ENCODE measurements at places on chromosomes 13 and 19.
A peak's percentile ranks its signal among the peaks of the same experiment; 100 is the strongest.

GRCh38 chr19:33438987-33439781 lies 65.7 kb downstream of the CEBPG start:
- DNase-seq, result no peak

- peak; percentile 64 for DNase-seq
Observed at GRCh38 chr19:13154241-13154778, 4.1 kb downstream of the IER2 start.

GRCh38 chr13:34070006-34070405 lies 252.1 kb downstream of the RFC3 start:
- DNase-seq, result no peak

GRCh38 chr19:29819300-29819699 lies 7.5 kb downstream of the CCNE1 start:
- no peak for DNase-seq

DNA sequence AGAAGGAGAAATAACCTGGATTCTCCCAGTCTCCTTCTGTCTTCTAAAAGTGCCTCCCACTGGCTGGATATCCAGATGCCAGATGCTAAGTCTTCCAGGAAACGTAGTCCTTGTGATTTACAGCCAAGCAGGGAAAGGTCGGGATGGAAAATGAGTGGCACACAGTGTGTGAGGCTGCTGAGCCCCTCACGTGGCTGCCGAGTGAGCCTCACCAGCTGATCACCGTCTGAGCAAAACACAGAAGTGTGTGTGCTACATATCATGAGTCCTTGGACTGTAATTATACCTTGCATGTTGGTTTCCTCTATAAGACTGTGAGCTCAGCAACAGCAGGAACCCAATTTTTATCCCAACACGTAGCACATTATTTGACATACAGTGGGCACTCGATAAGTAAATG lies 15.1 kb downstream of the LHFPL6 start:
- DNase-seq, result no peak

DNA sequence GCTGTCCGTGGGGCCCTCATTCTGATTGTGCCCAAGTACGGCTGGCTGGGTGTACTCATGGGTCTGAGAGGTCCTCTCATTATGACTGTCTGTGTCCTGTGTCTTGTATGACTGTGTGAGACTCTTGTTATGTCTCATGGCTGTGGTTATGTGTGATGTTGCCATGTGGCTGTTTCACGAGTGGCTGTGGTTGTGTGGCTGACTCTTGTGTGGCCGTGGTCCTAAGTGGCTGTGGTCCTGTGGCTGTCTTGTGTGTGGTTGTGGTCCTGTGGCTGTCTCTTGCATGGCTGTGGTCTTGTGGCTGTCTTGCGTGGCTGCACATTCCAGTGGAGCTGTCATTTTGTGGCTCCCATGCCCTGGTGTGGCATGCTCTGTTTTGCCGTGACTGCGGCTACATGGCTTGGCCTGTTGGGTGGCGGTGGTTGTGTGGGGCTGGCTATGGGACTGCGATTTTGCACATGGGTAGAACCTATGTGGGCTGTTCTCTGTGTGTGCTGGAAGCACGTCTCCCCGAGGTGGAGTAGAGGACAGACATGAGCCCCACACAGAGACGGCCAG lies 2.5 kb downstream of the LYL1 start:
- no peak for DNase-seq

GRCh38 chr13:46149272-46150133 lies 32.5 kb downstream of the LCP1 start:
- DNase-seq, result no peak

DNA sequence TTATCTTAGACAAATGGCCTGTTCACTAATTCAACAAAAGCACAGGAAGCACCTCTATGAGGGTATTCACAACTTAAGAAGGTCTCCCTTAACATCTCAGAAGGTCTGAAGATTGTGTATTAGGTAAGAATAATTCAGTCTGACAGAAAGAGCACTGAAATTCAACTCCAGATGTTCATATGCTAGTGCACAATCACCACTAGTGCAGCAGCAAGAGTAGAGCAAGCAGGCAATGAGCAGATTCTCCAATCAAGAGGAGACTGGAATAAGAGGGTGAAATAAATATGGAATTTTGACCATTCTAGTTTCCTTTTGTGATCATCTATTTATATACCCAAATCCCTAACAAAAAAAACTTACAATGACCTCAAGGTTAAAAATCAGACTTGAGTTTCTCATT lies 52.0 kb downstream of the MPHOSPH8 start:
- no peak for DNase-seq

- DNase-seq, result no peak
Observed at GRCh38 chr13:21058361-21058760, 3.0 kb downstream of the LATS2 start.

DNA sequence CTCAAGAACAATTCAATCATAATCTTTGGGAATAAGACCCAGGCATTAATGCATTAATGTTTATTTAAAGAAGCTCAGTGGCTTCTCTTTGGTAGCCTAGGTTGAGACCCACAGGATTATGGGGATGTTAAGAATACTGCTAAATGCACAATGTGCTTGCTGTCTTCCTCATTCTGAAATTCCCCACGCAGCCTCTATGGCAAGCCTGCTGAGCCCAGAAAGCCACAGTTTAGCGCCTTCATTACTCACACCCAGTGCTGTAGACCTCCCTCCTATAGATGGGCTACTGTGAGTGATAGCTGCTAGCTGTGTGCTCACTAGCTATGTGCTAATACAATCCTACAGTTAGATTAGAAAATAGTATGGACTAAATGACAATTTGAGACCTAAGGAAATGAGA lies 90.6 kb downstream of the TNFSF13B start:
- DNase-seq, result no peak

- no peak for DNase-seq
Observed at GRCh38 chr13:23656637-23657371, 86.6 kb downstream of the TNFRSF19 start.

DNA sequence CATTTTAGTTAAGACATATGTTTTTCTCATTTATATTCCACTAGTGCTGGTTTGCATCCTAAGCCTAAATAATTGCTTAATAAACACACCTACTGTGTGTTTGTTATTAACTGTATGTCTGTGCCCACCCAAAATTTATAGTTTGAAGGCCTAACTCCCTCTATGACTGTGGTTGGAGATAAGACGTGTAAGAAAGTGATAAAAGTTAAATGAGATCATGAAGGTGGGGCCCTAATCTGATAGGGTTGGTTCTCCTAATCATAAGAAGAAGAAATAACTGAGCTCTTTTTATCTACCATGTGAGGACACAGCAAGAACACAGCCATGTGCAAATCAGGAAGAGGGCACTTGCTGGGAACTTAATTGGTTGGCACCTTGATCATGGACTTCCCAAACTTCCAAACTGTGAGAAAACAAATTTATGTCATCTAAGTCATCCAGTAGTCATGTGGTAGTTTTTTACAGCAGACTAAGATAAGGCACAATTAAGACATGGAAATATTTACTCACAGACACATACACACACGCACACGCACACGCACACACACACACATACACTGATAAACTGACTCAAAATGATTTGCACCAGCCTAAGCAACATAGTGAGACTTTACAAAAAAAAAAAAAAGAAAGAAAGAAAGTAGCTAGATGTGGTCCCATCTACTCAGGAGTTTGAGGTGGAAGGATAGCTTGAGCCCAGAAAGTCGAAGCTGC lies 662.1 kb downstream of the PCDH9 start:
- DNase-seq, result no peak

GRCh38 chr19:14450168-14450874 lies 17.2 kb downstream of the PKN1 start:
- peak; percentile 65 for DNase-seq

- peak; percentile 87 for DNase-seq
Observed at GRCh38 chr19:47427241-47428176, 8.2 kb upstream of the MEIS3 start.

- DNase-seq, result no peak
Observed at GRCh38 chr13:96996107-96996506, 1.8 kb upstream of the OXGR1 start.

GRCh38 chr13:77702366-77702765 lies 4.9 kb downstream of the SLAIN1 start:
- DNase-seq, result no peak

DNA sequence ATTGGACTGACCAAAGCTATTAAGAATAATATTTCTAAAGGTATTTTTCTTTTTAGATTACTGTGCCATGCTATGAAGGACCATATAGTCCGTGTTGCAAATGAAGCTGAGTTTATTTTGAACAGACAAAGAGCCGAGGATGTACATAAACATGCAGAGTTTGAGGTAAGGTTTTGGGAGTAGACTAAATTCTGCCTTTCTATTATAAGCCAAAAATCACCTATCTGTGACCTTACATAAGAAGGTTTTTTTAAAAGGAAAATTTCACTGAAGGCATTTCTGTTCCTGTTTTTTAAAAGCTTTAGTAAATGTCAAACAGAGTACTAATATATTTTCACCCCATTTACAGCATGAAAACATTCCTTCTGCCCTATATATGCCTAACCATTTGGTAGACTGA lies 127.4 kb downstream of the MAB21L1 start:
- DNase-seq, result no peak

DNA sequence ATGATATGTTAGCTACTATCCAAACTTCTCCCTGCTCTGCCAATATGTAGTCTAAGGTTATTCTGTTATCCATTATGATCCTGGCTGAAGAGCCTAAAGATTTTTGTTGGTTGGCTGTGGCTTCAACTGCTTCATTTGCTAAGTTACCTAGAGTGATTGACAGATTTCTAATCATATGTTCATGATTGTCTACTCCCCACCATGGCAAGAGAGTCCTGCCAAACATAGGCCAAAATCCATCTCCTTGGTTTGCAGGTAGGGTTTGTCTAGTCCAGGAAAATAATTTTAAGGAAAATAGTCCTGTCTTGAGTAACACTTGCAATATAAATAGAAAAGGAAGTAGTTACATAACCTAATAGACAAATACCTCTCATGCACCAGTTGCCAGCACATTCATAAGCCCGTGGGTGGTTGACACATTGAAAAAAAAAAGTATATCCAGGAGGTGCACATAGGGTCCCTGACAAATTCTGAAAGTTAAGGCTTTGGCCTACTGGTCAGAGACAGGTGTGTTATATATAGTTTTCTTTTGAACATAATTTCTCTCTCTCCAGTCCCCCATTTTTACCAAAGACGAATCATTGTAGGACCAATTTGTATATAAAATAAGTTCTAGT lies 5.4 kb upstream of the CBY2 start:
- DNase-seq, result no peak

- no peak for DNase-seq
Observed at GRCh38 chr19:29966588-29967249, 24.7 kb downstream of the URI1 start.

- no peak for DNase-seq
Observed at GRCh38 chr13:56349866-56350265, 790.9 kb upstream of the PRR20A start.

GRCh38 chr13:35694549-35695447 lies 218.3 kb upstream of the MAB21L1 start:
- no peak for DNase-seq

DNA sequence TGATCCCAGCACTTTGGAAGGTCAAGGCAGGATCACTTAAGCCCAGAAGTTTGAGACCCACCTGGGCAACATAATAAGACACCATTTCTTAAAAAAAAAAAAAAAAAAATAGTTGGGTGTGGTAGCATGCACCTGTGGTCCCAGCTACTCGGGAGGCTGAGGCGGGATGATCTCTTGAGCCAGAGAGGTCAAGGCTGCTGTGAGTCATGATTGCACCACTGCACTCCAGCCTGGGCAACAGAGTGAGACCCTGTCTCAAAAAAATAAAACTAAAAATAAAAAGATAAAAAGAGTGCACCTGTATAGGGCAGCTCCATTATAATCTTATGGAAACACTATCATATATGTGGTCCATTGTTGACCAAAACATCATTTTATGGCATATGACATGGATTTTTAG lies 25.5 kb upstream of the STARD13 start:
- DNase-seq, result no peak

- DNase-seq, result no peak
Observed at GRCh38 chr13:64528838-64529237, 2701.3 kb downstream of the PCDH9 start.

DNA sequence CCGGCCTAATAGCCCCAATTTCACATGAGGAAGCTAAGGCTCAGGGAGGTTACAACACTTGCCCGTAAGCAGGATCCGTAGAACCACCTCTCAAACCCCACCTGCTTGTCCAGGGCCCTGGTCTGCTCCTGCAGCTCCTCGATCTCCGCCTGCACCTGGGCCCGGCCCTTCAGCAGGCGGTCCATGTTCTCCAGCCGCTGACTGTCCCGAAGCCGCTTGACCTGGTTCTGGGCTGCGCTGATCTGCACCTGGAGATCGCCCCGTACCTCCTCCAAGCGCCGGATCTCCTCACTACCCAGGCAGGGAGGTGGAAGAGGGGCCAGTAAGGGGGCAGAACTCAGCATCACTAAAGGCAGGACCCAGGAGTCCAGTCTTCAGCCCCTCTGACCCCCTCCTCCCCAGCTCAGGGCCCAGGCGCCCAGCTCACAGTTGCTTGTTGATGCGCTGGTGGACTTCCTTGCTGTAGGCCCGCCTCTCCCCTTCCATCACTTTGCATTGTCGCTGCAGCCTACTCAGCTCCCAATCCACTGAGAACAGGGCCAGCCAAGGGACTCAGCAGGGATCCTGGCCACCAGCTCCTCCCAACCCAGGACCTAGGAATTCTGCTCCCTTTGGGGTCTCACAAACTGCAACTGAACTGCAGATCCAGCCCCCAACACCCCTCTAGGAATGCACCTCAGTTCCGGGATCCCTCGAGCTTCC lies 6.9 kb upstream of the EMP3 start:
- DNase-seq, result no peak
